ENCODE measurements at places on chromosomes 12 and 14.

DNA sequence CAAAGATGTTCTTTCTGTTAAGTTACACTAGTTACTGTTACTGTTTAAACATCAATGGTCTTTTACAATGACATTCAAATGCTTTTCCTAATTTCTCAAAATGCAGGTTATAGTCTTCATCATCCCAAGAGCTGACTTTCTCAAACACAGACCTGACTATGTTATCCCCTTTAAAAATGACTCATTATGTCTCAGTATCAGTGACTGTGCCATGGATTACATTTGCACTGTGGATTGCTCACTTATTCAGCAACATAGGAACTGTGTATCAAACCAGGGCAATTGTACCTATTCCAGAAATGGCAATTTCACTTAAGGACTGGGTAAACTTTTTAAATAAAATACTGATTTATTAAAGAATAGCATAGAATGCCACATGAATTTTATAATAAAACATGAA is 630.2 kb upstream of the NOVA1 start:
- ATAC-seq = no peak

DNA sequence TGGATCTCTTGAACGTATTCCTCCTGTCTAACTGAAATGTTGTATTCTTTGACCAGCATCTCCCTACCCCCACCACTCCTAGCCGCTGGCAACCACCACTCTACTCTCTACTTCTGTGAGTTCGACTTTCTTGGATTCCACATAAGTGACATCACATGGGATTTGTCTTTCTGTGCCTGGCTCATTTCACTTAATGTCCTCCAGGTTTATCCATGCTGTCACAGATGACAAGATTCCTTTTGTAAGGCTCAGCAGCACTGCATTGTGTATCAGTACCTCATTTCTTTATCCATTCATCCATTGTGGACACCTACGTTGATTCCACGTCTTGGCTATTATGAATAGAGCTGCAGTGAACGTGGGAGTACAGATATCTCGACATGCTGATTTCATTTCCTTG is 10.5 kb downstream of the PRKAB1 start:
- ATAC-seq = no peak

DNA sequence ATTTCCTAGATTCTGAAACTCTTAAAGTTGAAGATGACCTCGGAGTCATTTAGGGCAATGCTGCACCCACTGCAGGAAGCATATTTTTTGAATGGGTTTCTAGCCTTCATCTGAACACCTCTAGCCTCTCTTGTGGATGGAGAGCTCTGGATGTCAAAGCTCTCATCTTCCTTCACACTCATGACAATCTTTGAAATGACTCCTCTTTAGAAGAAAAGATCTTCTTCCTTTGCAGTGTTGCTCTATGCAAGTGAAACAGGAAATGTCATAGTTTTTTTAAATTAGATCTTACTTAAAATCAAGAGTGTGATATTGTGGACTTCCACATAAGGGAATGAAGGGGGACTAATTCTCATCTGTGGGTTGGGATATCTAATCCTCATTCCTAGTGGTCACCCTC is 86.3 kb upstream of the GRIP1 start:
- no peak for ATAC-seq

DNA sequence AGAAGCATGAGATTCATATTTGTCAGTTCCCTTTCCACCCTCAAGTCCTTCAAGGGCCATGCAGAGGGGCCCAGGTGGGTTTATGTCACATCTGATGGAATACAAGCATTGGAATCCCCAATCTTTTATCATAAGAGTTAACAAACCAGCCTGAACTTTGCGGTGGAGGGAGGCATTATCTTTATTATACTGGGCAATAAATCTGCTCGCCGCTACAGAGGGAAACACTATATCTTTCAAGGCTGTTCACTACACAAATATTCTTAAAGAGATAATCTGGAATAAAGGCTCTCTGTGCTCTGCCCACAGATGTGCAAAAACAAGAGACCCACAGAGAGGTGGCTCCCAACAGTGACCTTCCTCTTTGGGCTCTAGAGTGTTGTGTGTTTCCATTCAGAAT is 153.6 kb upstream of the PLEKHA5 start:
- ATAC-seq = no peak

- ATAC-seq = peak; percentile 75
Observed at GRCh38 chr14:32635061-32635719, 303.5 kb upstream of the NPAS3 start.

GRCh38 chr12:112738531-112738930 is 53.0 kb upstream of the RPH3A start:
- ATAC-seq = no peak

- no peak for ATAC-seq
Observed at GRCh38 chr14:101040538-101041442, 137.3 kb upstream of the RTL1 start.

GRCh38 chr14:68785534-68786490 is 7.1 kb downstream of the ZFP36L1 start:
- ATAC-seq = no peak

DNA sequence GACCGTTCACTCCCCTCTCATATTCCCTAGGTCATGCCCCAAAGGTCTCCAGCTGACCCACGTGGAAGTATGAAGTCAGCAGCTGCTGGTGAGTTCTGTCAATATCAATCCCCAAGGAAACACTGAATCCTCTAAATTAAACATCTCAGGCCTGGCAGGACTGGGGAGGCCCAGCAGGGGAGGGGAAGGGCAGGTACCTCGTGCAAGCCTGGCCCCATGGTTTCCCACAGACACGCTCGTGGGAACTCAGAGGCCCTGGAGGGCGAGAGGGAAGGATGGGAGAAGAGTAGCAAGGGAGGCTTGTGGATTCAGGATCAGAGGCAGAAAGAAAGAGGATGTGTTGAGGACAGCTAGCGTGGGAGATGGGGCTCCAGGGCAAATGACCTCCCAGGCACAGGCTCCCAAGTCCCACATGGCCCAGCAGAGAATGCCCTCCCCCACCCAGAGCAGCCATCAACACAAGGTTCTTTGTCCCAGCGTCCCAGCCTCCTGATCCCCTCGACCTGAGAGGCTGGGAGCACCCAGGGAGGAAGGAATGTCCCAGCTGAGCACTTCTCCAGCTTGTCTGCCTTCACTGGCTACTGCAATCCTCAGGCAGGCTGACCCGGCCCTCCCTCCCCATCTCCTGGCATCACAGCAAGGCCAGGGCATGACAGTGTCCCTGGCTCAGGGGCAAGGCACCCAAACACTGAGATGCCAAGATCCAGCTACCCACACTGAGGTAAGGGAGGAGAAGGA is 20.1 kb upstream of the RPLP0 start:
- ATAC-seq = no peak

DNA sequence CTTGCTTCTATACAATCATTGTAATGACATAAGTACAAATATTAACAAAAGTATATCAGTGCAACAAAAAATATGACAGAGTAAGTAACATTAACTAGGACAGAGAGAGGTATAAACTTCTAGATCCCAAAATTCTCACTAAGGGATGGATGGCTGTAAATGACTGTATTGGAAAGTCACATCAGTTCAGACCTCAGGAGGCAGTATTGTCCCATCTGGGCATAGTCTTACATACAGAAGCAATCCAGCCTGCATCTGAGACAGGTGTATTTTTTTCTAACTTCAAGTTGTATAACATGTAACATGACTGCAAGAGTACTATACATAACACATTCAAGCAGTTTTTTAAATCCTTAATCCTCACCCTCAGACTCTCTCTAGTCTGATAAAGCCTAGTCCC is 99.0 kb downstream of the GARIN6 start:
- ATAC-seq = peak; percentile 55

- ATAC-seq = peak; percentile 8
Observed at GRCh38 chr14:105019861-105020814, 745 bp downstream of the CDCA4 start.

DNA sequence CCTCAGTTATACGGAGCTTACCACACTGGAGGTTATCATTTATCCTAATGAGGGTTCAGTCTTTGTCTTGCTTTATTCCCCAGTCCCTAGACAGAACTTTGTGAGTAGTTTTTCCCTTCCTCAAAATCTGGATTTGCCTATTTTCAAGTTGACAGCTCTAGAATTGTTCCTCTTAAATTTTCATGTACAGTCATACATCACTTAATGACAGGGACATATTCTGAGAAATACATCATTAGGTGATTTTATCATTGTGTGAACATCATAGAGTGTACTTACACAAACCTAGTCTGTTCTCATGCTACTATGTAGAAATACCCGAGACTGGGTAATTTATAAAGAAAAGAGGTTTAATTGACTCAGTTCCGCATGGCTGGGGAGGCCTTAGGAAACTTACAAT is 3.1 kb downstream of the PRKAB1 start:
- no peak for ATAC-seq

DNA sequence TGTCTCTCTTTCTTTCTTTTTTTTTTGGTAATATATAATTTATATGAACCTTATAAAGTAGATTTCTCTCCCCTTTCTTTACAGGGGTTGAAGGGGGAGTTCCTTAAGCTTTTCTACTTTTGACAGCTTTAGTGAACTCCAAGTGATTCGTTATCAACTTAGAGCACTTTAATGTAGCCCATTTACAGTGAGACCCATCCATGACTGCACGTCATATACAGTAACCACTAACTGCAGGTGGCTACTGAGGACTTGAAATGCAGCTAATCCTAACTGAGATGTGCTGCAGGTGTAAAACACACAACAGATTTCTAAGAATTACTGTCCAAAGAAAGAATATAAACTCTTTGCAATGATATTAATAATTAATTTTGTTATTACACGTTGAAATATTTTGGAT is 582 bp downstream of the LRRIQ1 start:
- peak; percentile 65 for ATAC-seq

GRCh38 chr14:53526200-53526599 is 373.1 kb upstream of the DDHD1 start:
- no peak for ATAC-seq

DNA sequence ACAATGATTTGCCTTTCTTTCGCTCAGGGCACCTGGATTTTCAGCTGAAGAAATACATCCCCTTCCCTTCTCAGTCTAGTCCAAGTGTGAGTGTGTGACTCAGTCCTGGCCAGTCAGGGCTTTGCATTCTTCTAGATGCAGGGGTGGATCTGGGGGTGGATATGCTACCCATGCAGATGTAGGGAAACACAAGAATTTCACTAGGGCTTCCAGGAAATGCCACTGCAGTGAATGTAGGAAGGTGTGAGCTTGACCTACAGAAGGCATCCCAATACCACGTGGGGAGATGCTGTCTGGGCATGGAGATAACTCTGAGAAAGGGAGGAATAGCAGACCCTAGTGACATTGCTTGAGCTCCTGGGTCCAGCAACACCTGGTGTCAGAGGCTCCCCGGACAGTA is 404.2 kb downstream of the GLT1D1 start:
- no peak for ATAC-seq

GRCh38 chr14:71773898-71774481 is 158.2 kb upstream of the RGS6 start:
- ATAC-seq = no peak

DNA sequence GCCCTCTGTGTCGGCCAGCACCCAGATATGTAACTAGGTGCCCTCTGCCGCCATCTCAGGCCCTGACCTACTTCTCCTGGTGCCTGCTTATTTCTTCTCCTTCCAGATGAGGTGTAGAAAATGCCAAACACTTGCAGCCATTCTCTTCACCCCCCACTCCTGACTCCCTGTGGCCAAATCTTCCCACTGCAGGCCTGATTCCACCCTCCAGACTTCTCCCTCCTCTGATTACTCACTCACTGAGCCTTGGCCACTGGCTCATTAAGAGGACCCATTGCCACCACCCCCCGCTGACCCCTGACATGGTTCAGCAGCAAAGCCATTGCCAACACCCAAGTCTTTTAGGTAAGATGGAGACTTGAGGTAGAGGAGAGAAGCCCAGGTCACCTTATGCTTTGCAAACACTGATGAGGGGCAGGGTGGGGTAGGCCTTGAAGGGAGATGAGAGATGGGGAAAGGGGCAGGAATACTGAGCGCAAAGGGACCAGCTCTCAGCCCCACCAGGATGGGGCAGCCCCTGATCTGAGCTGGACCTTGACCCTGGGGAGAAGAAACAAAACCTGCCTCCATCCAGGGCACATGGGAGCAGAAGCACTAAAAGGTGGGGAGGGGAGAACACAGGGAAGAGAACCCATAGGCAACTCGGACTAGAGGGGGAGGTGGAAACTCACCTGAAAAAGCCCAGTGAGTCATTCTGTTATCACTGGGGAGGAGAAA is 25.1 kb upstream of the ANO2 start:
- ATAC-seq = no peak

DNA sequence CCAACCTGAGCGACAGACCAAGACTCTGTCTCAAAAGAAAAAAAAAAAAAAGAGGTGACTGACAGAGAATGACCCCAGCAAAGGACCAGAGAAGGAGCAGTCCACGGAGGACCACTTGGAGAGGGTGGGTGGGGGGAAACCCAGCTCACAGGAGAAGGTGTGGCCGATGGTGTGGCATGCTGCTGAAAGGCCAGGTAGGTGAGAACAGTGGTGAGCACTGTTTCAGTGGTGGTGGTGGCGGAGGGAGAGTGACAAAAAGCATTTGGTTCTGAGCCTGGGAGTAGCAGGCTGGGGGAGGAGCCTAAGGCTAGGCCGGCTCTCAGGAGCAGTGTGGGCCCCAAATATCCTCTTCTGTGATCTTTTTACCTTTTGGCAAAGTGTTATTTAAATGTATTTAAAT is 63.8 kb downstream of the IRF2BPL start:
- no peak for ATAC-seq
